ENCODE measurements at places on chromosomes 1 and 21.

DNA sequence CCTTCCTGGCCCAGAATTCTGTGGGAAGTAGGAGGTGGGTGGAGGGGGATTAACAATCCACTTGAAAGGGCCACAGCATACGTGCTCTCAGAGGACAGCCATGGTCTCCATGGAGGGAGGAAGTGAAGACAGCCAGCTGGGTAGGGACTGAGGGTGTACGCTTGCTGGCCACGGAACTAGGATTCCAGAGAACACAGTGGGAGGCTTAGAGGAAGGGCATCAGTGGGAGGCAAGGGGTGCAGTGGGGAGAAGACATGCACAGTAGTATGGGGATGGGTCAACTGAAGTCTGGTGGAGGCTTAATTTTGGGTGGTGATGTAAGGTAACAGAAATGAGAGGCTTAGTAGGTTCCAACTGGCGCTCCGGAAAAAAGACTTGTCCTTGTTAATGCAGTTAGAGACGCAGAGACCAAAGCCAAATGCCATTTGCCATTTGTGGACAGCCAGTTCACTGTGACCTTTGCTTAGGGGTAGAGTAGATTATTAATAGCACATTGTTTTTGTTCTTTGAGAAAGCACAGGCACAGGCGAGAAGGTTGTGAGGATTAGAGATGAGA, 103.0 kb downstream of the ZSCAN20 start:
- no peak for DNase-seq

- DNase-seq: no peak
Observed at GRCh38 chr1:48823168-48823567, 46.5 kb upstream of the BEND5 start.

GRCh38 chr1:99681583-99681982, 35.7 kb downstream of the PALMD start:
- no peak for DNase-seq

DNA sequence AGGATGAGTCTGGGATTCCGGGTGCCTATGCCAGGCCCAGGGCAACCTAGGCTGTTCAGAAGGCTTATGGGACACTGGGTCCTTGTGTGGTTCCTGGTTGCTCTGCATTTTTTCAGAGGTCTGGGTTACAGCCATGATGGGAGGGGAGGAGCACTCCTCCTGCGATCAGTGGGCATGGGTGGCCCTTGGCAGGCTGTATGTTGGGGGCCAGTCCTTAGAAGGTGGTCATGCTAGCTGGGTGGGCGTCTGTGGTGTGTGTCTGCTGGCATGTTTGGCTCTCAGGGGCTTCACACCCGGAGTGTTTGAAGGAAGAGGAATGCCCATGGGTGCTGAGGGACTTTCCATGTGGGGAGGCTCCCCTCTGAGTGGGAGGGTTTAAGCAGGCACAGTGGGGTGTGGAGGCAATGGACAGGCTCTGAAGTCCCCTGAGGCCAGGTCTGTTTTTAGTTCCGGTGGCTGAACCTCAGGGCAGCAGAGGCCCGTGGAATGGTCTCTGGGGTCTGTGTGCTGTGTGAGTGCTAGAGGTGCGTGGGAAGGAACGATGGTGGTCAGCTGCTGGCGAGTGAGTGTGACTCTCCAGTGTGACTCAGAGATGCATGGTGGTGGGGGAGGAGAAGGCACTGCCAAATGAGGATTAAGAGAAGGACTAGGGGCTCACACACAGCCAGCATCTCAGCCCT, 25.3 kb downstream of the CACNA1E start:
- no peak for DNase-seq
